ENCODE measurements at places on chromosomes 1 and 21. TPM values are rescaled to one million over a fixed set of nuclear protein-coding genes. Genes with fewer than 3 reads are reported as not detected.

ALPL gene
- total RNA-seq, result 0.79 TPM

DNA sequence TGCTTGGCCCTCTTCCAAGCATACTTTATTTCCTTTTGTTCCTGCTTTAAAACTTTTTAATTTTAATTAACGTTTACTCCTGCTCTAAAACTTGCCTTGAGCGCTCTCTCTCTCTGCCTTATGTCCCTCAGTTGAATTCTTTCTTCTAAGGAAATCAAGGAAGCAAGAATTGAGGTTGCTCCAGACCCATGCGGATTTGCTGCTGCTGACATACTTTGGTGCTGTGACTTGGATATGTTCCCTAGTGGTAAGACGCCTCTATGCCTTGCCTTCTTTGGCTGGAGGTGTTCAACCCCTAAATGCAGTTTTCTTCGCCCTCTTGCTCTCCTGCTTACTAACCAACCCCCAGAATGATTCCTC lies 148.1 kb downstream of the ADSS2 start:
- DNase-seq, result no peak

CLCA2 gene
- total RNA-seq, result not detected

NTMT2 gene
- not detected for total RNA-seq

SAMSN1 gene
- total RNA-seq, result not detected

GRCh38 chr1:21598417-21598816 lies 70.7 kb downstream of the RAP1GAP start:
- no peak for DNase-seq

DNA sequence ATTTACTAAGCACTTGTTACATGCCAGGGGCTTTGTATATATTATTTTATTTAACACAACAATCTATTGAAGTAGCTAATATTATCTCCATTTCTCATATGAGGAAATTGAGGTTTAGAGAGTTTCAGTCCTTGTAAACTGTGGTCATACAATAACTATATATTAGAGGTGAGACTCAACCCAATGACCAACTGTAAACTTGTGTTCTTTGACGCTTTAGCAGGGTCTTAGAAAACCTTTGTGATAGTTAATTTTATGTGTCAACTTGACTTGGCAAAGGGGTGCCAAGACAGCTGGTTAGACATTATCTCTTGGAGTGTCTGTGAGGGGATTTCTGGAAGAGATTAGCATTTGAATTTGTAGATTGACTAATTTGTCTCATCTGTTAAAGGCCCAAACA lies 252.4 kb upstream of the B3GALT2 start:
- DNase-seq, result no peak

LAMC1 gene
- total RNA-seq, result 323 TPM

GRCh38 chr1:2316451-2316961 lies 74.8 kb downstream of the MORN1 start:
- DNase-seq, result no peak

DNA sequence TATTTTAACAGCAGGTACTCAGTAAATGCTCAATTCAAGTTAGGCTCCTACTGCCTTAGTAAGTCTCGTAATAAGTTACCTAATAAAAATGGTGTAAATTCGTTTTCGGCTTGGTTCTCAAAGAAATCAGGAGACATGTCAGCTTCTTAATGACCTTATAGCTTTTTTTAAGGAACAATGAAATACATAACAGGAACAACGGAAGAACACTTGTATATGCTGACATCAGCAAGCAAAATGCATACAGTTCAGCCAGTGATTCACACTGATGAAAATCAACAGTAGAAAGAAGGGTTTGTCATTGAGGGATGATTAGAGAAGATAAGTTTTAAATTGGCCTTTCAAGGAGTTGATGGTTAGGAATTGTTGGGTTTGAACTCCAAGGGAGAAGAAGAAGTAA lies 13.3 kb downstream of the RPTN start:
- no peak for DNase-seq

All from Caco-2 (cell line).